Heart right ventricle (tissue), 16 donors: ENCODE measurements at places on chromosomes 5 and 9. TPM values are rescaled to one million over a fixed set of nuclear protein-coding genes. Genes with fewer than 3 reads are reported as not detected.

OR13C9 gene
- not detected for total RNA-seq

CCDC171 gene
- 2.2 TPM for total RNA-seq

FBP1 gene
- total RNA-seq = 0.39 TPM

GRCh38 chr9:13719981-13720676 is 440.6 kb upstream of the MPDZ start:
- no peak for DNase-seq

ANKRD18B gene
- 0.93 TPM for total RNA-seq

CNTLN gene
- 2.3 TPM for total RNA-seq
